ENCODE measurements at places on chromosomes 7 and 10.

DNA sequence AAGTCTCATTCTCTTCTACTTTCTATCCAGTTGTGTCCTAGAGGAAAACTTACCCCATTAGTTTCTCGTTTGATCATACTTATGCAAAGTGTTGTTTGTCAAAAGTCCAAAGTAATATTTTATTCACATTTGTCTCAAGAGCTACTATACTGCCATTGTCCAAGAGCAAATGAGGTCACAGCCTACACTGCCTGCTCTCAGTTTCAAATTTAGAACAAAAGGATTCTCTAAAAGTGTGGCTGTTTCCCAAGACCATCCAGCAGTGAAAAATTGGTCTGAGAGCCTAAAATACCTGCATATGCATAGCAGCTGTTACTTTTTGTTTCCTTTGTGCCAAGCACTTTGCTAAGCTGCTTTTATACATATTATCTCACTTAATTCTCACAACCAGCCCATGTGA is 439.5 kb upstream of the NFE2L3 start:
- DNase-seq = no peak

GRCh38 chr10:33734393-33735155 is 400.1 kb upstream of the NRP1 start:
- no peak for DNase-seq

DNA sequence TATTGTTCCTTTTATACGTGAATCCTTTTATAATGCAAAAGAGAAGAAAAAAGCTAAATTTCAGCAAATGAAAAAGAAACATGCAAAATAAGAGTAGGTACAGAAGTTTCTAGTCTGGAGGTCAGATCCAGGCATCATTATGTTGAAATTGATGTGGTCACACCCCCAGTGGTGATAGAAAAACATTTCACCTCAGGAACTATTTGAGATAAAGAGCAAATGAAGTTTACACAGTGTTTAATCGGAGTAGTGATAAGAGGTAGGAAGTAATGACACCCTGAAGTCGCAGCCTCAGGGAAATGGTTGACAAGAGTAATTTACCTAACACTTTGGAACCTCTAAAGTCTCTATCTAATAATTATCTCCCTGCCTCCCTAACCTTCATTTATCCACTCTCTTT is 536.0 kb upstream of the STEAP1 start:
- DNase-seq = no peak

- DNase-seq = no peak
Measured at GRCh38 chr7:142450206-142450605, 192.3 kb upstream of the PRSS58 start.

DNA sequence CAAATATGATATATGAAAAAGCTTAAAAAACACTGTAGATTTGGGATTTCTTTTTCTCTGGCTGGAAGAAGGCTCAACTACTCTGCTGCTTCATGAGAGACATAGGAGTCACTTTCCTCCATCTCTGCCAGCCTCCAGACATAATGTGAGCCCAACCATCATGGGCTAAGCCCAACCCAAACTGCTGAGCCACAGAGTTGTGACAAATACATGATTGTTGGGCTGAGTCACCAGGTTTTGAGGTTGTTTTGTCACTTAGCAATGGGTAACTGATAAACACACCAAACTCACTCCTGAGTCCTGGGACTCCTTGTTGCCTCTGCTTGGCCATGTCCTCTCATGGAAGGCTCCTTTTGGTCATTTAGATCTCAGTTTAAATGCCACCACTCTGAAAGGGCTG is 381.8 kb upstream of the FZD8 start:
- no peak for DNase-seq

- no peak for DNase-seq
Measured at GRCh38 chr10:71308985-71309384, 10.1 kb upstream of the SLC29A3 start.

- no peak for DNase-seq
Measured at GRCh38 chr10:72464438-72464837, 109.7 kb upstream of the DNAJB12 start.

GRCh38 chr10:93280699-93281366 is 201.3 kb downstream of the MYOF start:
- no peak for DNase-seq

DNA sequence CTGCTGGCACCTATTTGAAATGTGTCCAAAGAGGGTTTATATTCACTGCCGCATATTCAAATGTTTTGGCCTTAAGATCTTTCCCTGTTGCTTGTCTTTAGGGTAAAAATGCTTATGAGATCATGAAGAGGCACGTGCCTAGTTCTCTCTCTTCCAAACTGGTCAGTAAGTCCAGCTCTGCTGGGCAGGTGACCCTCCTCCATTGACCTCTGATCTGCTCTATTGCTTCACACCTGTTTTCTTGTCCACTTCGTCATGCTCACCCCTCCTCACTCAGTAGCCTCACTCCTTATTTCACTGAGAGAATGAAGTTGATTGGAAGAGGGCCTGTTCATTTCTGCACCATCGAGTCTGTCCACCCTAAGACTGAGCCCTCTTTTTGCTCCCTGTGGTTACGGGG is 140.5 kb upstream of the COBL start:
- DNase-seq = no peak

DNA sequence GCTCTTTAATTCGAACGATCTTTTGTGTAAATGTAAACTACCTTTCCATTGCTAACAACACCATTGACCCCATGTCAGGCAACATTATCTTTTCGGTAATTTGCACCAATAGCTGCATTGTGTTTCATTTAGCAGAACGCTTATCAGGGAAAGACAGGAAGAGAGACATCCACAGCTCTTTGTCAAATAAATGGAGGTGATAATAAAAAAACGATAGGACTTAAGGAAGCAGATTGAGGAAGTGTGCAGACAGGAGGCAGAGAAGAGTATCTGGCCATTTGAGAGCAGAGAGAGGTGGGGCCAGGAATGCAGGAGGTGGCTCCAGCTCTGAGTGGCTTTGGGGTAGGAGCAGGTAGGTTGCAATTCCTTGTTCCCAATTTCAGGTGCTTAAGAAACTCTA is 37.5 kb upstream of the ADARB2 start:
- no peak for DNase-seq

DNA sequence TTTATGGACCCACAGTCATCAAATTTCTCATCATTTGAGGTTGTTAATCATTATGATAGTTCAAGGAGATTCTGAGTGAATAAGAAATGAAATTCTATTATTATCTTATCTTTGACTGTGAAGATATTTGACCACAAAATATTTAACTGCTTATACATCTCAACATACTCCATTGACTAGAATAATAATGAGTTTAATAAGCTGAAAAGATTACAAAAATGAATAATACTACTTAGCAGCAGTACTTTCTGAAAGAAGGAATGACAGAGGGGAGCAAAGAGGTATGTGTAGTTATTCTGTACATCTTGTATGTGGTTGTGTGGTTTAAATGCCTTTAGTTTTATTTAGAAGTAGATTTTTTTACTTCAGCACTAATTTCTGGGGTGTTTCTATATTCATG is 214.2 kb downstream of the PRKG1 start:
- DNase-seq = no peak

- no peak for DNase-seq
Measured at GRCh38 chr10:67327626-67328535, 368.1 kb downstream of the CTNNA3 start.

DNA sequence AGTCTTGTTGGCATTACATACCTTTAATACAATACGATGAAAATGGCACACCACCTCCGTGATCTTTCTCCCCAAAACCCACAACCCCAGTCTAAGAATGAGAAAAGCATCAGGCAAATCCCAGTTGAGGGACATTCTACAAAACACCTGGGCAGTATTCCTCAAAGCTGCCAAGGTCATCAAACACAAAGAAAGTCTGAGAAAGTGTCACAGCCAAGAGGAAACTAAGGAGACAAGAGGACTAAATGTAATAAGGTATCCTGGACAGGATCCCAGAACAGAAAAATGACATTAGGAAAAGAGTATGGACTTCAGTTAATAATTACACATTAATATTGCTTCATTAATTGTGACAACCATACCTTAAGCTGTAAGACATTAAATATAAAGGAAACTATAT is 14.5 kb upstream of the FRMD4A start:
- no peak for DNase-seq

- no peak for DNase-seq
Measured at GRCh38 chr7:99559175-99559915, 903 bp downstream of the ZNF655 start.

- DNase-seq = no peak
Measured at GRCh38 chr7:155948423-155948822, 136.2 kb upstream of the SHH start.

- DNase-seq = no peak
Measured at GRCh38 chr10:69879634-69880257, 78.0 kb downstream of the COL13A1 start.

DNA sequence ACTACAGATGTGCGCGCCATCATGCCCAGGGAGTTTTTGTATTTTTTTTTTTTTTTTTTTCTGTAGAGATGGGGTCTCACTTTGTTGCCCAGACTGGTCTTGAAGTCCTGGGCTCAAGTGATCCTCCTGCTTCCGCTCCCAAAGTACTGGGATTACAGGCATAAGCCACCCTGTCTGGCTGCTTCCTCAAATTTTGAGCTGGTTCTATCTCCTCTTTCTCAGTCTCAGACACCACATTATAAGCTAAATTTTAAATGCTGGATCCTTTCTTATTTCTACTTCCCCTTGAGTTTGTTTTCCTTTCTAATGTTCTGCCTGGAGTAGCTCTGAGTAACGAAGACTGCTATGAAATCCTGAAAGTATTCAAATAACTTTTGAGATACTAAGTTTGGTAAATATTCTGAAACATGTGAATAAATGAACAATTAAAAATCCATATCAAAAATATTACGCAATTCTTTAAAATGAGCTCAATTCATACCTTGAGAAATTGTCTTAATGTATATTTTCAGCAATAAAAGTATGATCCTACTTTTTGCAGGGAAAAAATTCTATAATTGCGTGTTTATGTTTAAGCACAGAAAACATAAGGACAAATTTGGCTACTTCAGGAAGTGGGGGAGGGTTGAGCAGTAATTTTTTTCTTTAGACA is 15.0 kb downstream of the TCAF1 start:
- no peak for DNase-seq

- DNase-seq = no peak
Measured at GRCh38 chr7:1567896-1568510, 1.8 kb downstream of the PSMG3 start.

- no peak for DNase-seq
Measured at GRCh38 chr10:62451611-62451975, 77.4 kb downstream of the ZNF365 start.

GRCh38 chr7:106858618-106859532 is 6.2 kb upstream of the PIK3CG start:
- no peak for DNase-seq

DNA sequence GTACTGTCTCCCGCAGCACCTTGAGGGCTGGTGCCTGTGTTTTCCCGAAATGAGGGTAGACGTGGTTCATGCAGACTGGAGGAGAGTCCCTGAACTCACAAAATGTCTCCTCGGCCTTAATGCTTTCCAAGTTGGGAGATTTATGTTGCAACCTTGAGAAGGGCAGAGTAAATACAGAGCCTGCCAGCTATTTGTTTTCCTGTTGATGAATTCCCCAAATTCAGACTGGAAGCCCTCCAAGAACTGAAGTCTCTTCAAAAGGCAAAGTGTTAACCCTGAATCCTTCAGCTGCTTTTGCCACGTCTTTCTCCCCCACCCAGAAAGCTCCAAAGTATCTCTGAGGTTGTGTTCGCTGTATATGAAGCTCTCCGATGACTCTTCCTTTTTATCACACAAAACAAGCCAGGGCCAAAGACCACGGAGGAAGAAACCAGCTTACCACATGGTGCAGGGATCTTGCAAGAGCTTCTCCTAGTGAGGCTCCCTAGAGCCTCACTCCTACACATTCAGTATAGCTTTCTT is 254.7 kb upstream of the NFE2L3 start:
- no peak for DNase-seq

DNA sequence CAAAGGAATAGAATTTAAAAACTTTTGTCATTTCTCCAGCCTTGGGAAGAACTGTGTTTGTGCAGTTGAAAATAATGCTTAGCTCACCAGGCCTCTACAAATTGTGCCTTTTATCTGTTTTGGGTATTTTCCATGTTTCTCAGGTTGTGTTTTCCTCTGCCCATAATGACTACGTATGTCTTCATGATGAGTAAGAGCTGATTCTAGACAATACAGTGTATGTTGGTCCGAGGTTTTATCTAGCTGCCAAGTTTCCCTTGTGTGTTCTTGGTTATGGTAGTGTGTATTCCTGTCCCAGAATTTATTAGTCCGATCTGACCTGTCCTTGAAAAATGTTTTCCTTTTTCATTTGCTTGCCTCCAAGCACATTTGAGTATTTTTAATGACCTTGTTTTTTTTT is 83.7 kb upstream of the GLCCI1 start:
- no peak for DNase-seq
